Activated naive CD8-positive, alpha-beta T cell treated with anti-CD3 and anti-CD28 coated beads, Interleukin-2, amount 50 U/mL, for 16 hours (primary cell): ENCODE measurements at places on chromosomes 2 and 18.

DNA sequence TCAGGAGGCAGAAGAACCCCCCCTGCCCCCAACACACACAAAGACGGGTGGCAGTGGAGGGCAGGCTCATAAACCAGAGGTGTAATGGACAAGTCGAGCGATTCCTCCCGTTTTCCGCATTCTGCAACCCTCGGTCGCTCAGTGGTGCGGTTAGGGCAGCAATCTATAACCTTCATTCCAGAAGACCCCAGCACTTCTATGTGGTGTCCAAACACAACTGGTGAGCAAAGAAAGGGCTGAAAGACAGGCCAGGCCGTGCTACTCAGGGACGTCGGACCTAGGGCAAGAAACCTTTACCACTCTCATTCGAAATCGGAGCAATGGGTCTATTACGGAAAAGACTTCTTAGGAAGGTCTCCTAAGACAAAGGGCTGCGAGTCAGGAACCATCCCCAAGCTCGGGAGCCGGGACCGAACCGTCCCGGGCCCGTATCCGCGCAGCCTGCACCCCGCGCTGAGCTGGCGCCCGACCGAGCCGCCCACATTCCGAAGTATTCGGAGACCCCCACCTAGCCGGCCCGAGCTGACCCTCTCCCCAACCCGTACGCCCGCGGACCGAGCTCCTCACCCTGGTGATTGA is 568 bp downstream of the ARL5A start:
- DNase-seq, result no peak

DNA sequence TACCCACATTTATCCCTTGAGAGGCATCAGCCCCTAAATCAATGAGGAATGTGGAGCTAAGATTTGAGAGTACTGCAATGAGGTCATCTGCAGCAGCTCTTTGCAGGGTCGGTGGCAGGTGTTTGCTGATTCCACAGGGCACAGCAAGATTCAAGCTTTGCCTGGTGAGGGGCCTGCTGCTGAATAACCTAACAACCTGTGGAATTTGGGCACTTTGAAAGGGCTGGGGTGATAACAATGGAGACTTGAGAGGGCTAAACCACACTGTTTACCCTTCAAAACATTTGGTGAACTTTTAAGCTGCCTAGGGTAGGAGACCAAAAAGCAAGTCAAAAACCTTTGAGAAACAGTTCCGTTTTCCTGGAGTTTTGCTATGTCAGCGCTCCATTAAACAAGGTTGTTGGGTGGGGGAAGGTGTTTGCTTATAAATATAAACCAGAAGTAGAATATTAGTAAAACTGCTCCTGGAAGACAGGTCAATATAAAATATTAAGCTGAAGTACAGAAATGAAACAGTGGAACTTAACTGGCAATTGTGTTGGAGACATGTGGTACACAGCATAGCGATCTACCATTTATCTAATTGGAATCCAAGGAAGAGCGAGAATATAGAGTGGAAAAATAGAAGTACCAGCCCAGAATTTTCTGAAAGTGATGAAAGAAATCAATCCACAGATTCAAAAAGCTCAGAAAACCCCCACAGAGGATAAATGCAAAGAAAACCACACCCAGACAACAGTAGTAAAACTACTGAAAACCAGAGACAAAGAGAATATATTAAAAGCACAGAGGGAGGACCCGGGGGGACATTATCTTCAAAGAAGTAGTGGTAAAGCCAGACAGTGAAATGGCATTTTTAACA is 15.7 kb downstream of the COPS8 start:
- no peak for DNase-seq

GRCh38 chr2:10097352-10098148 is 17.3 kb upstream of the CYS1 start:
- no peak for DNase-seq

- DNase-seq, result no peak
Observed at GRCh38 chr2:175251425-175252041, 70.0 kb upstream of the ATP5MC3 start.

GRCh38 chr2:225340923-225341322 is 58.6 kb upstream of the NYAP2 start:
- no peak for DNase-seq
